ENCODE measurements at places on chromosomes 16 and 17.

GRCh38 chr16:66480265-66481080, 53.4 kb downstream of the BEAN1 start:
- DNase-seq, result no peak

DNA sequence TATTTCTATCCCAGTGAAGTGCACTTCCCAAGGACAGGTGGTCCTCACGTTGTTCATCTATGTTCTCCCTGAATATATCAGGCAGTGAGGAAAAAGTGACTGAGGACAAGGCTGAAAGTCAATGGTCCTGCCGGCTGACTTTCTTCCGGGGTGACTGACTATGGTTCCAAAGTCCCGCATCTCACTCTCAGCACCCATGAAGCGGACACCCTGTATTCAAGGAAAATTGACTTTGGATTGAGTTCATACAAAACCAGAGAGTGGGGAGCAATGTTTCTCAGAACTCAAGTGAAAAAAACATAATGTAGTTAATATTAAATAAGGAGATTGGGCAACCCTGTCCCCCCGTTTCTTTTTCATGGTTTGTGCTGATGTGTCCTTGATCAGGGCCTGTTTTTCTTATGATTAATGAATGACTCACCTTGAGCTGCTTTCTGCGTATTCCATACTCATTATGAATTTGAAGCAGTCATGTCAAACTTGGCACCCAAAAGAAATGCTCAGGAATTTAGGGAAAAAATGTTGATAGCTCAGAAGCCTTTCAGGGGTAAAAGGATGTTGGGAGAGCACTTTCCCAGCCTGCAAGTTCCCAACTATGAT, 184.0 kb downstream of the CYLD start:
- no peak for DNase-seq

- no peak for DNase-seq
Observed at GRCh38 chr17:78111016-78111726, 17.4 kb downstream of the TMC6 start.

DNA sequence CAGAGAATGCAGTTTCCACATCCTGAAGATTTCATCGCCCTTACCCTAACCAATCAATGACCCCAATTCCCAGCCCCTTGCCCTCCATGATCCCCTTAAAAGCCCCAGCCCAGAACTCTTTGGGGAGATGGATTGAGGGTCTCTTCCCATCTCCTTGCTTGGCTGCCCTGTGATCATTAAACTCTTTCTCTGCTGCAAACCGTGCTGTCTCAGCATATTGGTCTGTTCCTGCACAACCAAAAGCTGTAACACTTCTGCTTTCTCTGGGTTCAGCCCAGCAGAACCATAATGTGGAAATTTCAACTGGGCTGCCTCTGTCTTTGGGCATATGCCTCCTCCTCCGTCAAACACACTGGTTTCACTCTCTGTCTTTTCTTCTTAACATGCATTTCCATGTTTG, 67.0 kb upstream of the NLRP1 start:
- no peak for DNase-seq

DNA sequence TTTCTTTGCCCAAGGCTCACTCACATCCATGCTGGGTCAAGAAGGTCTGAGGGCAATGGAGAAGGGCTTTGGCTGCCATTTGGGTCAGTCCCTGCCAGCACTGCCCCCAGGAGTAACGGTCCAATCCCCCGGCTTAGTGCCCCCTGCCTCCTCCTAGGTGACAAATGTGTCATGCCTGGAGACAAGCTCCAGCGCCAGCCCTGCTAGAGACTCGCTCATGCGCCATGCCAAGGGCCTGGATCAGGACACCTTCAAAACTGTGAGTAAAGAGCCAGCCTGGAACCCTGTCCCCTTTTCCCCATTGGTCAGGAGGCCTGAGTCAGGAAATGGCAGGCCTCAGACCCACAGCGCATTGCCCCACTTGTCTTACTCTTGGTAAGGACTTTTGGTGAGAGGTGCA, 3.3 kb downstream of the CHCT1 start:
- DNase-seq, result no peak

GRCh38 chr17:41657936-41658335, 30.7 kb upstream of the EIF1 start:
- no peak for DNase-seq

DNA sequence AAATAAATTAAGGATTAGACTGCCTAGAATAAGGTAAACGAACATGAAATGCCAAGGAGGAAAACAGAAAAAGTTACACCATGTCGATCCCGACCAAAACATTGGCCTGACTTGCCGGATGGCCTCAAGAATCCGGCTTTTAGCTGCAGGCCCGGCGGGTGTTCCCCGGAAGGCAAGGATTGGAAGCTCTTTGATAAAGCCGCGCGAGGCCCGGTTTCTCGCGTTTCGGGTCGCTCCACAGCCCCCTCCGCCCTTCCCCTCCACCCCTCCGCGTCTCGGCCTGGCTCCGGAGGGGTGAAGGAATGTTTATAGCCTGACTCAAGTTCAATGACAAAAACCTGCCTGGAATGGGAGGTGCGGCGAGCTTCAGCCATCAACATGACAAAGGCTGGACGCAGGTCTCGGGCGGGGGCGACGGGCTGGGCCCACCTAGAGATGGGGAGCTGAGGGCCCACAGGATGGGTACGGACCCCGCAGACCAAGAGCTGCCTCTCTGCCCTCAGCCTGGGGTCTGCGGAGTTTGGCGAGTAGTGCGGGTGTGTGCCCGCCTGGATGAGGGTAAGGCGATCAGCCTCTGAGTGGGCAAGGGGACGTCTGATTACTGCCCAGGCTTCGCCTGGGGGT, 2.6 kb downstream of the PRAC1 start:
- DNase-seq, result no peak

DNA sequence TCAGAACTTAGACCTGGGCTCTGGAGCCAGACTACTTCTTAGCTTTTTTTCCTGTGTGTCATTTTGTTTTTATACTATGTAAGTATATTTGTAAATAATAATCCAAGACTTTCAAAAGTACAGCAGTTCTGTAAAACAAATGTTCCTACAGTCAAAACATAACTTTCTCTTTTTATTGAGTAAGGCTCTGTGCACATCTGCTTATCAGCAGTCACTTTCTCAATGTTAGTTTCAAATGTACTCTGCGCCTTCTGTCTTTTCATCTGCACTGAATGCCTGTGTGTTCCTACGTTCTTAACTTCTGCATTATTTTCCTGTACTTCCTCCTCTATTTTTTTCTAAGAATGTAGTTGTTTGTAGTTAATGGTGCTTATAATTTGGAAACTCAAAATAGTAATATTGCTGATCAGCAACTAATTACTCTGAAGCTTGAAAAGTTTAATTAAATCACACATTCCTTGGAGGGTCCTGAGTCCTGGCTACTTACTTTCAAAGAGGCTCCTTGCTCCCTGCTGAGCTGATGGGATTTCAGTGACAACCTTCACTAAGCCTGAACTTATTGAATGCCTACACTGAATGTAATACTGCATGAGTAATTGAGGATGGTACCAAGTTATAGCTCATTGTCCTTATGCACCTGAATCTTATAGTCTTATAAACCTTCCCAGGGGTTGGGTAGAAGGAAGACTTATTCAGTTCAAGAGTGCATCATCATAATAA, 329.9 kb downstream of the KCNJ2 start:
- no peak for DNase-seq

DNA sequence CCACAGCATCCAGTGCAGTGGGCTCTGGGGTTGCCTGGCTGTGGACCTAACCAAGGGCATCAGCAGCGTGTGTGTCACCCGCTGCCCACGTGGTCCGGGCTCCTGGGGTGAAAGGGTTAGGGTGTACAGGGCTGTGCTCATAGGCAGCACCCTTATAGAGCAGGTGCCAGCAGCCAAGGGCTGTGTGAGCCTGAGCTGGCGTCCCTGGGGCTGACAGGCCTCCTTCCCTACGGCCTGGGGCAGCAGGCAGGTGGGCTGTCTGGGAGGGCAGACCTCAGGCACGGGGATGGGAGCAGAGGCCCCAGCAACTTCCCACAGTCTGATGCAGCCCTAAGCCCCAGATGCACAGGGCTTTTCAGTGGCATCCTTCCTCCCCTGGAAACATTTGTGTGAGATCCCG, 13.9 kb downstream of the CD300A start:
- DNase-seq, result no peak

GRCh38 chr17:79950306-79950705, 85.4 kb downstream of the TBC1D16 start:
- no peak for DNase-seq

- DNase-seq, result no peak
Observed at GRCh38 chr16:74078511-74079231, 217.9 kb upstream of the PSMD7 start.

- no peak for DNase-seq
Observed at GRCh38 chr16:56259425-56259779, 68.1 kb downstream of the GNAO1 start.

DNA sequence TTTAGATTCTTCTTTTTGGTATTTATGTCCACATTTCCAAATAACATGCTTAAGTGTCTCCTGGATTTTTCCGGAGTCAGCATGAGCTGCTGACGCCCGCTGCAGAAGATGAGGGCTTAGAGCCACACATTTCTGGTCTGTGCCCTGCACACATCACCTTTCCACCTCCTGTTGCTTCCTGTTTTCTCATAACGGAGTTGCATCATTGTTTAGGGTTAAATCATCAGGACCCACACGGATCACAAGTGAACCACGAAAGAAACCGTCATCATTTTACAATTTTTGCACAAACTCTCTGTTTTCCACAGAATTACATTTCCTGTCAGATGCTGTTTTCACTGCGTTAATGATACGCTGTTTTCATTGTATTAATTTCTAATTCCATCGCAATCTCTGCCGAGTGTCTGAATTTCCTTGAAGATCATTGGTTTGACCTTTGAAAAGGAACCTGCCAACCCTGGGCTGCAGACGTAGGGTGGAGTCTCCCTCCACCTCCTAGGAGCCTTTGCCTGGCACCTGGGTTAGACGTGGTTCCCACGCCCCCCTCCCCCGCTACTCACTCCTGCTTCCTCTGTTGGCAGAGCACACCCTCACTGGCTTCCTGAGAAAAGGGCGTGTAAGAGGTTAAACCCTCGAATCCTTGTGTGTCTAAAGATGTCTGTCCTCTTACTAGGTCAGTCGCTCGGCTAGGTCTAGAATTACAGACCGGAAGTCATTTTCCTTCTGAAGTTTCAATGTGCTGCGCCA, 68.2 kb downstream of the RNF213 start:
- DNase-seq, result no peak

GRCh38 chr16:84617041-84617790, 662 bp downstream of the COTL1 start:
- DNase-seq, result no peak

DNA sequence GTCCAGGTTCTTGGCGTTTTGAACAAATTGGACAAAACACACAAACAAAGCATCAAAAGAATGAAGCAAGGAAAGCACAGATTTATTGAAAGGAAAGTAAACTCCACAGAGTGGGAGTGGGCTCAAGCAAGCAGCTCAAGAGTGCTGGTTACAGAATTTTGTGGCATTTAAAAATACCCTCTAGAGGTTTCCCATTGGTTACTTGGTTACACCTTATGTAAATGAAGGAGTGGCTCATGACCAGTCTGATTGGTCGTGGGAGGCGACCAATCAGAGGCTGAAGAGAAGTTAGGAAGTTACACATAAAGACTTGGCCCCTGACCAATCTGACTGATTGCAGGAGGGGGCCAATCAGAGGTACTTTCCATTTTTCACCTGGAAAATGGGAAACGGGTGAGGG, 1373.8 kb upstream of the GOT2 start:
- DNase-seq, result no peak

DNA sequence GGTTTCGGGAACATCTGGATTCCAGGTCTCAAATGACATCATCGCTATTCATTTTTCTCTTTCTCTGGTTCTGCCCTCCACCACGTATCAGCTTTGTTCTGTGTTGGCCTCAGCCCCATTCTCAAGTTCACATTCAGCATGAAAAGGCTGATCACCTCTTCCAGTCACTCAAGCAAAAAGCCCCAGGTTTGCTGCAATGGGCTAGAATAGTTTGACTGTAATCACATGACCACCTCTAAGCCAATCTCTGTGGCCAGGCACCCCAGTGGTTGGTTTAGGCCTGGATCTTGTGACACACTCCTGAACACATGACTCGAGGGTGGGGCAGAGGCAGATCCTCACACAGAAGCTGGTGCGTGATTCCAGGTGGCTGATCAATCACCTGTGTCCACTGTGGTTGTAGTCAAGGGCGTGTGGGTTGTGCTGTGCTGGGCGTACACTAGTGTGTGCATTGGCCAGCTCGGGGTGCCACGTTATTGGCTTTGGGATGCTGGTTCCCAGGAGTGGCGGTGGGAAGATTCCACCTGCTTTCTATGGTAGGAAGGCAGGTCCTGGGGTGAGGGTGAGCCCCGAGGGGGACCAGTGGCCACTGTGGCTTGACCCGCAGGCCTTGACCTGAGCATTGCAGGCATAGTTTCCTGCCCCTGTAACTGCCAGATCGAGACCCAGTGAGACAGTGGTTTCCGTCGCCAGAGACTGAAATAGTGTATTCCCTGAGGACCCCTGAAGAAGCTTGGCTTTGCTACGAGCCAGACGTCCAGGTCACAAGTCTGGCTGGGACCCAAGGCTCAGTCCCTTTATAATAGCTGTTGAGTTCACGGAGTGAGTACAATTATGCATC, 12.0 kb downstream of the EEF2K start:
- no peak for DNase-seq

DNA sequence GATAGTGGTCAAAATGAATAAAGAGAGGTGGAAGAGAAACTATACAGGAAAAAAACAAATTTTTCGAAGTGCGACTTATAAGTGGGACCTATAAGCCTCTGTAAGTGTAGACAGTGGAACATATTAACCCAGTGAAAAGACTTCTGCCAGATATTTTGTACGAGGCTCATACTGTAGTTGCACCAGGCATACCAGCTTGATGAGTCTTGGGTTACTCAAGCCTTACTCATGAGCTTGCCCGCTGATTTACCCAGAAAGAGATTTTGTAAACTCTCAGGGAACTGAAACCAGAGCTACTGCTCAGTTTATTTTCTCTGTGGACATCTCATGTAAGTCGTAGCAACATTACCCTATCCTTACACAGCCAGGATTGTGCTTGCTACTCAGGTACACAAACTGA, 708.0 kb upstream of the SOX9 start:
- DNase-seq, result no peak

- no peak for DNase-seq
Observed at GRCh38 chr16:89025636-89026035, 48.6 kb upstream of the CBFA2T3 start.
